NCI-H2171 treated with DMSO at 0.1 percent for 48 hours (cell line): ENCODE measurements at places on chromosomes 2 and 18.
A peak's percentile ranks its signal among the peaks of the same experiment; 100 is the strongest.

DNA sequence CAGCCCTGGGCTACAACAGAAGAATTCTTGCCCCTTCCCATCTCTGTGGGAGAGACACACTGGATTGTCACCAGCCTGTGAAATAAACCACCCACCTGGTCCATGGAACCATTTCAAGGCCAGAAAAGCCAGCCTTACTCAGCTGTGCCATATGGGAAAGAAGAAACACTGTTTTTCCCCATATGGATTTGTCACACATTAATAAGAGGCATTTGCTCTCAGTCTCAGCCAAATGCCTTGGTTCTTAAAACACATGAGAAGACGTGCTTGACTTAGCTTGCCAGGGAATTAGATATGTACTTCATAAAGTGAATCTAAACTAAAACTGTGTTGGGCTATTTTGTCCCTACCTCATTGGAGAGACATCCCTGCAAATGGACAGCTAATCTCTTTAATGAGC is 308.6 kb upstream of the TNP1 start:
- DNase-seq, result peak; percentile 28

DNA sequence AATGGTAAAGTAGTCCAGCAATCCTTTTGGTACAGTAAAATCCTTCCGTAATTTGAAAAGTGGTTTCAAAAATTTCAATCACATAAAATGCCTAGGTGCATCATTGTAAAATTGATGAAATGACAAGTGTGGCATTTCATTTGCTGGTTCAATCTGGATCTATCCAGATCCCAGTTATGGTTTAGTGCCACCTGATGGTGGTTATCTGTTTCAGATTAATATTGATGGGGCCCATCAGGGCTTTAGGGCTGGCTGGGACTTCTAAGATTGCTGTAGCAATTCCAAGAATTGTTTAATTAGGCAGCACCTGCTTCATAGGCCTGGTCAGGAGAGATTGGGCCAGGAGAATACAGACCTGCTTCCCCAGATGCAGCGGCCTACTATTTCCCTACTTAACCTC is 55.5 kb upstream of the PIK3C3 start:
- no peak for DNase-seq

DNA sequence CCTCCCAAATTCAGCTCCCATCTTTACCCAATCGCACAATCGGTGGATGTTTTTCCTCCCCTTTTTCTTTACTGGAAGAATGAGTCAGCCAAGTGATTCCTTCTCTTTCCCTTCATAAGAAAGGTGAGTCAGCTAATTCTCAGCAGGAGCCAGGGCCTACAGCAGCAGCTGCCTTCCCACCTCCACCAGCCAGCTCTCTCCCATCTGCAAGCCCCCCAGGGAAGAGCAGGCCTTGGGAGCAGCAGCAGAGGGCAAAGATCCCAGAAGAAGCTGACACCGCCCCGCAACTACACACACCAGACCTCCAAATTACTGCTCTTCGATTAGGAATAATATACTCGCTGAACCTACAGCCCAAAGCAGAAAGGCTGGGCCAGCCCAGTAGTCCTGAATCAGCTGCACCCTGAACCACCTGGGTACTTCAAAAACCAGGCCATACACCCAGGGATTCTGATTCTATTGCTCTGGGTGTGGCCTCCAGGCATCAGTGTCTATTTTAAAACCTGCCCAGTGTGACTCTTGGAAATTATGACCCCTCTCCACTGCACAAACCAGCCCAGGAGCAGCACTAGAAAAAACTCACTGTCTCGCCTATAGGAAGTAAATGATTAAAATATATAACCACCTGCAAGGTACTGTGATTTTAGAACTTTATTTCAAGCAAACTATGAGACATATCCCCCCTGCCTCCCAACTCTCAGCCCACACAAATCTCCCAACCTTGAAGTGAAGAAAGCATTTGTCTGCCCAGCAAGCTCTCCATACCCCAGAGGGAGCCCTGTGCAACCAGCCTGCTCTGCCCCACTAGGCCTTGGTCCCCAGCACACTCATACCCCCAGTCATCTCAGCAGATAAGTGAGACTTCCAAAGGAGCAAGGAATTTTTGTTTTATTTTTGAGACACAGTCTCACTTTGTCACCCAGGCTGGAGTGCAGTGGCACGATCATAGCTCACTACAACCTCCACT is 7.3 kb downstream of the SFXN5 start:
- peak; percentile 59 for DNase-seq

DNA sequence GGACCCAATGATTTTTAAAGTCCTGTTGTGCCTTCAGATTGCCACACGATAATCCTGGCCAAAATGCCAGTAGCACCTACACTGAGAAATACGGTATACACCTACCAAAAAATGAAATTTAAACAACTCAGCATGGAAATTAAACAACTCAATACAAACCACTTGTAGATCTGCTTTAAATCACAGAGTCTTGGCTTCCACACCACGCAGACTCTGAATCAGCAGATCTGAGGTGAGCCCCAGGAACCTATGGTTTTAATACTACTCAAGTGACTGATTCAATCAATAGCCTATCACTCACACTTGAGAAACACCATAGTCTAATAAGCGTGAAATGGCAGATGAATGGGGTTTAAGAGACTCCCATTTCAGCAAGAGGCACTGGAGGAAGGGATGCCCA is 46.9 kb downstream of the MAP4K3 start:
- no peak for DNase-seq

GRCh38 chr2:26847655-26848335 is at the start of gene DPYSL5:
DPYSL5 (plus strand) TSS chr2:26848132; CDS start chr2:26898500, 50,368 bp downstream.
- peak; percentile 94 for DNase-seq

- peak; percentile 18 for DNase-seq
Observed at GRCh38 chr18:12287684-12288402, 20.2 kb upstream of the TUBB6 start.

- peak; percentile 33 for DNase-seq
Observed at GRCh38 chr2:127176371-127177311, 43.5 kb downstream of the CYP27C1 start.

DNA sequence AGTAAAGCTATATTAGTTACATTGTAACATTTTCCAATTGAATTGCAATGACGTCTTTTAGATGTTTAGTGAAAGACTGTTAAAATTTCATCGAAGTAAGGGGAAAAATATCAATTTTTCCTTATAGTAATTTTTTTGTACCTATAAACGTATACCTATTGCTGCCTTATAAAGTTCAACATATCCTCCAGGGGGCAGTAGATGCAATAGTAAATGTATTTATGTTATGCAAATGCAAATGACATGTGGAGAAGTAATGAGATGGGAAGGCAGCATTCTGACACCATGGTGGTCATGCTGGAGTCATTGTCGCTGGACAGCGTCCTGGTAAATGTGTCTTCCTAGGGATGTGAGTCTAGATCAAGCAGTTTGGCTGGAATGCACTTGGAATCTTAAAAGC is 38.7 kb downstream of the MSTN start:
- peak; percentile 48 for DNase-seq

DNA sequence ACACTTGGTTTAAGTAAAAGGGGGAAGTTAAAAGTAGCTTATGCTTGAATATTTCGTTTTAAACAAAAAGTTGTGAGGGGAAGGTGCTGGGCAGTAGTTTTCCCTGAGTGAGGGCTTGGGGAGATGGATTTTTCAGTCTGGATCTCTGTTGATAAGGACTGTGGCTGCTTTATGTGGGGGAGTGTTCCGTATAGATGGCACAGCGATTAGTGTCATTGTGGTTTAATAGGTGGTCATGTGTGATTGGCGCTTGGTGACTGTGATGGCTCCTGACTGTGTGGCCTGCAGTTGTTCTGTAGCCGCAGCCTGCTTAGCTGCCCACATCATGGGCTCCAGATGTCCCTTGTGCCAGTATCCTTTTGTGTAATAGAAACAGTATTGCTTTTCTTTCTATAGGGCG is 156.2 kb downstream of the WDSUB1 start:
- peak; percentile 38 for DNase-seq

DNA sequence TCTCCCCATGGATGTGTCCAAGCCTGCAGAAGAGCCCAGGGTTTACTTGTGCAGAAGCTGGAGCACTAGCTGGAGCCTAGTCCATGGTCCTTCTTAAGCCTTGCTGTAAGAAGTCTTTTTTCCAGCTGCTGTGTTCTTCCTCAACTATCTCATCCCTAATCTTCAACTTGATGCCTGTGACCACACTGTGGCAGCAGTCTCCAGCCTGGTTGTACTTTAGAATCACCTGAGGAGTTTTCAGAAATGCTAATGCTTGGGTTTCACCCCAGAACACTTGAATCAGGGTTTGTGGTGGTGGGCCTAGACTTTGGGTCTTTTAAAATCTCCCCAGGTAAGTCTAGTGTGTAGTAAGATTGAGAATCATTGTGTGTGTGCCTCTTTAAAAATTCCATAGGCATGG is 173.6 kb downstream of the ADCYAP1 start:
- DNase-seq, result no peak

DNA sequence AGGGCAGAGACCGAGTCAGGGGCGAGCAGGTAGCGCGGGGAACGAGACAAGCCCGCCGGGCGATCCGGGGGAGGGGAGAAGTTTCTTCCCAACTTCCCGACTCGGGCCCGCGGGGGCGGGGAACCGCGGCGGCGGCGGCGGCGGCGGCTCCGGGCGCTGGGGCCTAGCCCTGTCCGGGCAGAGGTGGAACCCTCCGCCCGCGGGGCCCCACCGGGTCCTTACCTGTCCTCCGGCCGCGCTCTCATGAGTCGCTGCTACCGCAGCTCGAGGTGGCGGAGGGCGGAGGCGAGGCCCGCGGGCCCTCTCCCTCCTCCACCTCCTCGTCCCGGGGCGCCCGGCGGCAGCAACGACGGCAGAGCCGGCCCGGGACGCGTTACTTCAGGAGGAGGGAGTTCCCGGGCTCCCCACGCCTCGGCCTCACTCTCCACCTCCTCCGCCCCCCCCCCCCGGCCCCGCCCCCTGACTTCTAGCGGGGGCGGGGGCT is at the start of gene YES1:
Gene YES1 (minus strand): TSS at position 351 of the 484 bp plus-strand sequence. CDS start 55,415 bp downstream, outside the sequence.
- no peak for DNase-seq

- no peak for DNase-seq
Observed at GRCh38 chr2:30149513-30149912, 2.7 kb downstream of the YPEL5 start.

GRCh38 chr2:210277133-210277532 is 37.8 kb downstream of the MYL1 start:
- no peak for DNase-seq

DNA sequence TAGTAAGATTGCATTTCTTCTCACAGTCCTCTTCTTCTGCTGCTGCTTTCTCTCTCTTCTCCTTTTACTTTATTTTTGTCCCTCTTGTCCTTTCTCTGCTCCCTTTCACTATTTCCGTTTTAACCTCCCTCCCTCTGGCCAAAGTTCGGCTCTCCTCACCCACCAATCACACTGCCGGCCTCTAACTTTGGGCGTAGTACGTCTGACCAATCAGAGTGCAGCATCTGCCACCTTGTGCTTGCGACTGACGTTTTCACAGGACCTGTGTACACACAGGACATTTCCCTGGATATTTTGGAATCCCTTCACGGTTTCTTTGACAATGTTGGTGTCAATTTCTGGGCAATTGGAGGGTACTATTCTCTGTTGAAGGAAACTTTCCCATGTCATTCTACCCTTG is 22.6 kb upstream of the ICOS start:
- no peak for DNase-seq

GRCh38 chr2:96584017-96584416 is 47.5 kb downstream of the ARID5A start:
- no peak for DNase-seq

- no peak for DNase-seq
Observed at GRCh38 chr18:56987236-56987635, 159.7 kb upstream of the BOD1L2 start.

DNA sequence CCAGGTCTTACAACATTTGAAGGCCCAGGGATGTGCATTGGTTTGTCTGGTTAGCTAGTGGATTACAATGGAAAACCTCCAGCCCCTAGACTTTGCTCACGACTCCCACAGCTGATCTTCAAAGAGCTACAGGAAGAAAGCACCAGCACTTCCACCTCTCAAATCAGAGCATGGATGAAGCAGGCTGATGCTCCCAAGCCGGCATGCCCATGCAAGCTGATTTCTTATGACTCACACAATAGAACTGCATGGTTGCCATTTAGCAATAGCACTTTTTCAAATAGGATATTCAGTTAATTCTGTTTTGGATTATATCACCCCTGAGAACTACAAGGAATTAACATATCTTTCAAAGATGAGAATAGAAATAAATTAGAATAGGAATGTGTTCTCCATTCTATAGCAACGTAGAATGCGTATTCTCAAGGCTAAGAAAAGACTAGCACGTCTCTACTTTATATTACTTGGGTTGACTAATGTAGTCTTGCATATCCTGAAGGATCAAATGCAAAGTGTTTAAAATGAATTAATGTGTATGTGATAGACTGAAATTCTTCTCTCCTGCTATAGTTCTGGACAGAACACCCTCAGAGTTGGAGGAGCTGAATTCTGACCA is 292.4 kb downstream of the TRIB2 start:
- DNase-seq, result no peak

GRCh38 chr2:234689911-234690379 is 193.1 kb upstream of the ARL4C start:
- no peak for DNase-seq

DNA sequence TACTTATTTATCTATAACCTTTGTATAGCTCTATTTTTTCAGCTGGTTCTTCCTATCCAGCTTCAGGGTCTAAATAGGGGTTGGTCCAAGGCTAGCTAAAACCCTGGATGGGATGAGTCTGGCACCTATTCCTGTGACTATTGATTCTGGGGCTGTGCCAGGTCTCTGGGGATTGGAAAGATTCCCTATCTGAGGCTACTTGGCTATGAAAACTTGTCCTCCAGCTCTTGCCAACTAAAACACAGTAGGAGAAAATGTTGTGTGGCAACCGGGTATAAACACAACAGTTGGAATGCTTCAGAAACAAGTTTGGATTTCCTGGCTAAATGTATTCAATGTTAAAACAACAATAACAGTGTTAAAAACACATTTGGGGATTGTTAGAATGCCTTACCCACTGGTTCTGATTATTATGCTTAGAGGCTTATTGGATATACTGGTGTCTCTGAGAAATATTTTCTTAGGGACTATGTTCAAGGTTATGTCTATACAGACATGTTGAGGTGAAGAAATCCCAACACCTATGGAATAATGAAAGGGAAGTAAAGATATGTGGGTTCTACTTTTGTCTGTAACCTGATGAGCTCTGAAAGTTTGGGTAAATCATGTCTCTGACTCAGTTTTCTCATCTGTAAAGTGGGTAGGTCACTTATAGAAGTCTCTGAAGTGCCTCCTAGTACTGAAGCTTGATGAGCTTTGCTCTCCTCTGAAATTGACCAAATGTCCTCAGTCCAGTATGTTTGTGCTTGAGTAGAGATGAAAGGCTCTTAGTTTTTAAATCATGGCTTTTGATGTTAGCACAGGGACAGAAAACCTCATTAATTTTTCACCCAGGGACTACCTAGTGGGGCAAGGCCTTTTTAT is 460.7 kb downstream of the MTX2 start:
- peak; percentile 53 for DNase-seq

GRCh38 chr18:3139406-3139805 is 80.4 kb downstream of the MYOM1 start:
- no peak for DNase-seq

DNA sequence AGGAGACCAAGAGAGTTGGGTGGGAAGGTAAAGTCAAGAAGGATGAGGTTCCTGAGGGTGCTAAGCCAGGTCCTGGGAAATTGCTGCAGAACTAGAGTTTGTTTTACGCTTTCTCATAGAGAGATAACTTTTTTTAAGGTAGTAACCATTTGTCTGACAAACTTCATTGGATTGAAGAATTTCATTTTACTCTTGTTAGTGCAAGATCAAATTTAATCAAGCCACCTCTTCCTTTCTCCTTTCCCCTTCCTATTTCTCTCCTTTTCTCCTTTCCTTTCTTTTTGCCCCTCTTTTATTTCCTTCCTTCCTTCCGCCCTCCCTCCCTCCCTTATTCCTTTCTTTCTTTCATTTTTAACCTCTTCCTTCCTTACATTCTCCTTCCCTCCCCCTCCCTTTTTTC is 65.4 kb downstream of the RDH14 start:
- no peak for DNase-seq

- DNase-seq, result no peak
Observed at GRCh38 chr2:65812887-65813286, 380.5 kb upstream of the SPRED2 start.
